ENCODE measurements at places on chromosomes 5 and 9. TPM values are rescaled to one million over a fixed set of nuclear protein-coding genes. Genes with fewer than 3 reads are reported as not detected.
A peak's percentile ranks its signal among the peaks of the same experiment; 100 is the strongest.

Gene S100Z
- total RNA-seq: not detected

Gene NR5A1
- total RNA-seq: not detected

Gene ITGA2
- not detected for total RNA-seq

Gene PRDM9
- not detected for total RNA-seq

Gene SPINK4
- total RNA-seq: not detected

Gene TAF11L5
- not detected for total RNA-seq

Gene DYNC2I2
- total RNA-seq: 6.0 TPM

DNA sequence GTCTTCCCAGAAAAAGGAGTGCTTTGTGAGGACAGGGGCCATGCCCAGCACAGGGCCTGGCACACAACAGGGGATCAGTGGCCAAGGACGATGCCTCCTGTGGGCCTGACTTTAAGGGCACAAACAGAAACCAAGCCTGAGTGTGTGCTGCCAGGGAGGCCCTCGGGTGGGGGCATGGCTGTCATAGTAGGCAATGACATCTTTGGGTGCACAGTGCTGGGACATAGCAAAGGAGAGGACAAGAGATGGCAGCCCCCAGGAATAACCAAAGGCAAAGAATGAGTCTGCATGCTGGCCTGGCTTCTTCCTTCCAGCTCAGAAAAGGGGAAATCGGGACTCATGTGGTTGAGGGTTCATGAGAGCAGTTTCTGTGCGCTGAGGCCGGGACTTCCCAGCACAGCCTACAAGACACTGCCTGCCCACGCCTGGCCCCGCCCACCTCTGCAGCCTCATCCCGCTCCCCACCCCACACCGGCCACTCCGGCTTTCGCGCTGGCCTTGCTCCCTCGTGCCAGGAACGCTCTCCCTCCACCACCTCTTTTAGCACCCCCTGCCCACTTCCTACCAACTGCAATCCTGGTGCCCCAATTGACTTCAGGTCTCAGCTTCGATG lies 13.8 kb upstream of the LHX2 start:
- no peaks in the 10 kb centered on the region for H3K36me3 ChIP-seq
- peaks cover 67% of the 10 kb centered on the region for H3K27me3 ChIP-seq
- H3K4me3 ChIP-seq: no peak overlapping the region
- H3K27ac ChIP-seq: no peak overlapping the region

DNA sequence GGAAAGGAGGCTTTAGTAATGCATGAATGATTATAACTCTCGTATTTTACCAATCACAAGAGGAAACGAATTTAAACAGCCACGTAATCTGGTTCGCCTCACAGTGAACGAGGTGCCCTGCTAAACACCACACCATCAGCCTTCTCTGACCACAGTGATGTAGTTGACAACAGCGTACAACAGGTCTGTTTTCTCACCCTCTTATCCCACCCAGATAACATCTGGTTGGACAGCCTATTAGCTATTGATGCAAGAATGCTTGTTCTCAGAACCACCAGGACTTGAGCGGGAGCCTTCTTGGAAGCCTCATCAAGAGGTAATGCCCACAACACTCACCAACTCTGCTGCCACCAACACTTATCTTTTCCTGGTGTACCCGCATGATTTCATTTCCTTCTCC lies 23.3 kb downstream of the SLC1A3 start:
- peaks cover 10% of the 10 kb centered on the region for H3K27me3 ChIP-seq
- H3K4me3 ChIP-seq: no peak overlapping the region
- no peak for DNase-seq
- no peaks in the 10 kb centered on the region for H3K4me1 ChIP-seq
- no peak overlapping the region for H3K27ac ChIP-seq

- DNase-seq: no peak
- no peak overlapping the region for H3K4me3 ChIP-seq
- no peaks in the 10 kb centered on the region for H3K4me1 ChIP-seq
- H3K27ac ChIP-seq: no peak overlapping the region
- peaks cover under 1% of the 10 kb centered on the region for H3K36me3 ChIP-seq
These were observed 402.9 kb upstream of the CLINT1 start for GRCh38 chr5:158261674-158262367.

DNA sequence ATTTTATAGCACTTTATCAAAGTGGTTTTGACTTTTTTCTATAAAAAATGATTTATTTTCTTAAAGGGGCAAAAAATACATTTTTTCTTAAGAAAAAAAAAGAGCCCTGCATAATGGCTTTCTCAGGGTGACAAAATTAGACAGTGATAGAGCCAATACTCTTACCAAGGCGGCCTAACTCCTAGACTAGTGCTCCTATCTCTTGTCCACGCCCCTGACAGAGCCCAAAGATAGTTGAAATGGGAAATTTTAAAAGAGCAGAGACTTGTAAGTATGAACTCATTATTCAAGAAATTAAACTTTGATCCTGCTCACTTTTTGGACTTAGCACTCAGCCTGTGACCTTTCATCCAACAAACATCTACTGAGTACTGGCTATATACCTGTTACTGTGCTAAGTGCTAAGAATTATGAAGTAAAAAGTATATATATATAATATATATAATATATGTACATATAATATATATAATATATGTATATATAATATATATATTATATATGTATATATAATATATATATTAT lies 1.2 kb downstream of the INVS start:
- H3K27ac ChIP-seq: peak overlapping the region; percentile 98
- peaks cover 23% of the 10 kb centered on the region for H3K36me3 ChIP-seq
- H3K27me3 ChIP-seq: no peaks in the 10 kb centered on the region
- no peak for DNase-seq

DNA sequence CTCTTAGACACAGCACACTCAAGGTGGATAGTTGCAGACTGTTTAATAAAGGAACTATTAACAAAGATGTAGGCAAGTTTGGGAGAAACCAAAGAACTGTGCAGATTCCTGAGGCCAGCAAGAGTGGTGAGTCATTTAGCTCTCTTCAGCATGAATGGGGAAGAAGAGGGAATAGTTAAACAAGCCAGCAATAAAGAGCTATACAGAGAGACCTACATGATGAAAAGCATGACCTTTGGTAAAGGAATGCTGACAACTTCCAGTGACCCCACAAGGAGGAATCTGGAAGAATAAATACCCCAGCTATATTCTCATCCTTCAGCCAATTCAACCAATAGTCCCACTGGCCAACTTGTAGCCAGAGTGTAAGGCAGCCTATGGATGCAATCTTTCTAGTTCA lies 706.0 kb upstream of the GRAMD2B start:
- no peak for DNase-seq
- no peaks in the 10 kb centered on the region for H3K36me3 ChIP-seq
- no peak overlapping the region for H3K27ac ChIP-seq
- no peaks in the 10 kb centered on the region for H3K27me3 ChIP-seq
- H3K4me1 ChIP-seq: no peaks in the 10 kb centered on the region

GRCh38 chr9:18810581-18810980 lies 222.4 kb downstream of the SAXO1 start:
- peaks cover 3% of the 10 kb centered on the region for H3K27me3 ChIP-seq
- no peak overlapping the region for H3K27ac ChIP-seq
- no peaks in the 10 kb centered on the region for H3K4me1 ChIP-seq
- no peak for DNase-seq
- H3K4me3 ChIP-seq: no peak overlapping the region
- H3K36me3 ChIP-seq: no peaks in the 10 kb centered on the region

- peaks cover 48% of the 10 kb centered on the region for H3K4me1 ChIP-seq
- H3K27ac ChIP-seq: peak overlapping the region; percentile 25
- peak overlapping the region; percentile 50 for H3K4me3 ChIP-seq
- peaks cover 3% of the 10 kb centered on the region for H3K36me3 ChIP-seq
These were observed 5.1 kb upstream of the ANXA2R start for GRCh38 chr5:43045236-43045635.

GRCh38 chr5:17088051-17088450 lies 129.4 kb upstream of the BASP1 start:
- no peak for DNase-seq
- no peaks in the 10 kb centered on the region for H3K36me3 ChIP-seq
- H3K4me1 ChIP-seq: no peaks in the 10 kb centered on the region
- H3K27ac ChIP-seq: no peak overlapping the region
- no peak overlapping the region for H3K4me3 ChIP-seq

DNA sequence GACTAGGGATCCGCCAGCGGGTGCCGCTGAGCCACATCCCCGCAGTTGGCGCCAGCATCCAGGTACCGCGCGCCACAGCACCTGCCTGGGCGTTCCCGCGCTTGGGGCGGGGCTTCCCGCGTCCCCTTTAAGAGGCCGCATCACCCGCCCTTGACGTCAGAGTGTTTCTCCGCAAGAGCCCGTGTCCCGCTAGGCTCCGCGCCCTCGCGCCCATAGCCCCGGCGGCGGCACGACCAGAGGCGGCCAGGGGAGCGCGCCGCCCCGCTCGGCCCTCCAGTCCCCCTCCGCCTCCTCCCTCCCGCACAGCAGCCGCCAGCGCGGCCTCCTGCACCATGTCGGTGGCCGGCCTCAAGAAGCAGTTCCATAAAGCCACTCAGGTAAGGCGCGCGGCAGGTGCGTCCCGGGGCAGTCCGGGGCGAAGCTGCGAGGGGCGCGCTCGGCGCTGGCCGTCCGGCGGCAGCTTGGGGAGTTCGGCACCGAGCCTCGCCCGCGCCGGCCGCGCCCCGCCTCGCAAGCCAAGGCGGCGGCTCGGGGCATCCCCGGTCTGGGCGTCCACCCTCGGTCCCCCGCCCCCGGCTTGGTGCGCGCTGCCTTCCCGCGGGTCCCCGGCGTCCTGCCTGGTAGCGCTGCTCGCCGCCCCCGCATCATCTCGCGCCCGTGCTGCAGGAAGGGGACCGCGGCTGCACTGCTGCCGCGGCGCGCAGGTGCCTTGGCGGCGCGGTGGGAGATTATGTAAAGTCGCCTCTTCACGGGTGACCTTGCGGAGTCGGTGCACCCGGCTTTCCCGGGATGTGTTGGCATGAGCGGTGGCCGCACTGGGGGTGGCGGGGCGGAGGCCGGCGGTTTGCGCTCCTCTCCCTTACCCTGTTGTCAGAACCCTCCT lies at the start of gene SH3GL2:
TSS of gene SH3GL2 (plus strand) at position 156 of the 883 bp plus-strand sequence.
- DNase-seq: no peak
- H3K27ac ChIP-seq: no peak within 1 kb of the TSS
- peak within 1 kb of the TSS; percentile 64 for H3K4me3 ChIP-seq
- H3K36me3 ChIP-seq: no peaks in the 10 kb centered on the region
- peaks cover 7% of the 10 kb centered on the region for H3K4me1 ChIP-seq

GRCh38 chr9:83655433-83655832 lies 32.5 kb downstream of the IDNK start:
- H3K27ac ChIP-seq: no peak overlapping the region
- peaks cover 8% of the 10 kb centered on the region for H3K36me3 ChIP-seq
- no peaks in the 10 kb centered on the region for H3K4me1 ChIP-seq

DNA sequence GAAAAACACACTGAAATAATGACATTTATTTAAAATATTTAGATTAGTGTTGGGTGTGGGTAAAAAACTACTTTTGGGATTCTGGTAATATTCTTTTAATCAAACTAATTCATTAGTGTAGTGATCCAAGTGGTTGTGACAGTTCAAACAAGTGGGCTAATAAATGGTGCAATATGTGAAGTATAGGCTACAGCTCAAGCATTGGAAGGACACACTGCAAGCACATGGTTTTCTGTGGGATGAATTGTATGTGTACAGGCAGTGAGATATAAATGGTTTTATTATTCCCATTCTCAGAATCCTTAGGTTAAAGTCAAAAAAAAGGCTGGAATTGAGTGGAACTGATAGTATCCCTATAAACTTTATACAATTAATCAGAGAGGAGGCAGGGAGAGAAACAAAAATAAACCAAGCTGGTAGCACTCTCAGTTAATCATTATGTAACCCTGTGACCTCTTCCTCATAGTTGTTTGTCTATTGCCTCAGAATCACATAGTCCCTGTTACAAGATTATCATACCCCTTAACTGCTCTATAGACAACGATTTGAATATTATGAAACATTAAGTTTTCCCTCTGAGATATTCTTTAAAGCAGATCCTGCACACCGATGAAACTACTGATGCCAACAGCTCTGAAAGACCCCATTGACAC lies 1755.4 kb upstream of the ACO1 start:
- no peak for DNase-seq
- no peaks in the 10 kb centered on the region for H3K4me1 ChIP-seq
- H3K27me3 ChIP-seq: no peaks in the 10 kb centered on the region
- H3K4me3 ChIP-seq: no peak overlapping the region
- H3K27ac ChIP-seq: no peak overlapping the region
- no peaks in the 10 kb centered on the region for H3K36me3 ChIP-seq

- H3K4me1 ChIP-seq: no peaks in the 10 kb centered on the region
- no peak overlapping the region for H3K27ac ChIP-seq
- H3K4me3 ChIP-seq: no peak overlapping the region
- DNase-seq: no peak
- peaks cover 21% of the 10 kb centered on the region for H3K27me3 ChIP-seq
- peaks cover 5% of the 10 kb centered on the region for H3K36me3 ChIP-seq
These were observed 12.4 kb upstream of the TENT4A start for GRCh38 chr5:6700685-6701355.

DNA sequence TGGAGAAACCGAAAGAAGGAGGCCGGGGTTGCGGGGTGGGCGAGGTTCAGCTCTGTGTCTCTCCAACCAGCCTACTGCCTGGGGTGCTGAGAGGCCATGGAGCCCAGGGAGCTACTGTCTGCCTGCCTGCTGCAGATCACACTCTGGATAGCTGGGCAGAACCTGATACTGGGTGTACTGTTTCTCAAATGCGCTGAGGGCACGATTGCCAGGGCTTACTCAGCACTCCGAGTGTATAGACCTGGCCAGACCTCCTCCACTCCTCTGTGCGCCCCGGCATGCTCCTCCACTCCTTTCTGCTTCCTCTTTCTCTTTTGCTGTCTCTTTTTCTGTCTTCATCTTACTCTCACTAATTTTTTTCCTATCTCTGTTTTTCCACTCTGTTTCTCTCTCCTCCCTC lies 215.1 kb downstream of the PAPPA start:
- H3K36me3 ChIP-seq: no peaks in the 10 kb centered on the region
- H3K4me1 ChIP-seq: no peaks in the 10 kb centered on the region
- no peak overlapping the region for H3K4me3 ChIP-seq
- H3K27ac ChIP-seq: no peak overlapping the region
- H3K27me3 ChIP-seq: no peaks in the 10 kb centered on the region
- no peak for DNase-seq

DNA sequence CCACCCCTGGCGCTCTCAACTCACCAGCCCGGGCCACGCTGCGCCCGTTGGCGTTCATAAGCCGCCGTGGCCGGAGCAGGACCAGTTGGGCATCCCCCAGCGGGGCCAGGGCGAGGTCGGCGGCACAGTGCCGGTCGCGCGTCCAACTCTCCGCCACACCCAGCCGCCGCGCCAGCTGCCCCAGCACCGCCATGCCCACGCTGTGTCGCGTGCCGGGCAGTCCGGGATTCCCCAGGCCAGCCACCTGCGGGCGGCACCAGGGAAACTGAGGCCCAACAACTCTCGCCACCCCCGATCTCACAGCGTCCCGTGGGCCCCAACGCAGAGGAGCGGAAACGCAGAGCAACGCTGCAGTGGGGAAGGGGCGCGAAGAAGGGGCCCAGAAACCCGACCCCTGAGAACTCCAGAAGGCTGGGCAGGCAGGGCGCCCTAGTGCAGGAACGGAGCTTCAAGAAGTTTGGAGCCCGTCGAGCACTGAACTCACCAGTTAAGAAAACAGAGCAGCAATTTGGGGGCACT lies 453 bp downstream of the PTRH1 start:
- peaks cover 19% of the 10 kb centered on the region for H3K4me1 ChIP-seq
- peak overlapping the region; percentile 96 for H3K27ac ChIP-seq
- H3K36me3 ChIP-seq: no peaks in the 10 kb centered on the region
- H3K4me3 ChIP-seq: peak overlapping the region; percentile 99
- no peaks in the 10 kb centered on the region for H3K27me3 ChIP-seq

- peaks cover 38% of the 10 kb centered on the region for H3K36me3 ChIP-seq
- DNase-seq: no peak
- no peak overlapping the region for H3K27ac ChIP-seq
- no peak overlapping the region for H3K4me3 ChIP-seq
These were observed 80.7 kb downstream of the AP3B1 start for GRCh38 chr5:78213799-78214198.
